ENCODE measurements at places on chromosomes 4 and X.
A peak's percentile ranks its signal among the peaks of the same experiment; 100 is the strongest.

DNA sequence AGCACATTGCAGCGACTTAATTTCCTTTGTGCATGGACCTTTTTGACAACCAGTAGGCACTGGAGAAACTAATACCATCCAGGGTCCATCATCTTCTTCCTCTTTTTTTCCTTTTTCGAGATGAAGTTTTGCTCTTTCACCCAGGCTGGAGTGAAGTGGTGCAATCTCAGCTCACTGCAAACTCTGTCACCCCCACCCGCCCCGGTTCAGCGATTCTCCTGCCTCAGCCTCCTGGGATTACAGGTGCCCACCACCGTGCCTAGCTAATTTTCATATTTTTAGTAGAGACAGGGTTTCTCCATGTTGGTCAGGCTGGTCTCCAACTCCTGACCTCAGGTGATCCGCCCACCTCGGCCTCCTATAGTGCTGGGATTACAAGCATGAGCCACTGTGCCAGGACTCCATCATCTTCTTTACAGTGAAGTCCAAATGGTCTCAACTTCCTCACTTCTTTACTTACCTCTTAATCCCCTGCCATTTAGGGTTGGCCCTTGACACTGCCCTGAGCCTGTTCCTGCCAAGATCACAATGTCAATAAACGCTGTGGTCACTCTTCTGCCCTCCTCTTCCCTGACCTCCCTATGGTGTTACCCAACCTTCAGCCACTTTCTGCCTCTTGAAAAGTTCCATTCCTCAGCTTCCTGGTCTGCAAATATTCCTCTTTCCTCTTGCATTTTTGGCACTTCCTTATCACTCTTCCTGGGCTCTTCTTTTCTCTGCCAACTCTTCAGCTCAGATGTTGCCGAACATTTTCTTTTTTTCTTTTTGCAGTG, 119.8 kb upstream of the SLC34A2 start:
- DNase-seq, result no peak

DNA sequence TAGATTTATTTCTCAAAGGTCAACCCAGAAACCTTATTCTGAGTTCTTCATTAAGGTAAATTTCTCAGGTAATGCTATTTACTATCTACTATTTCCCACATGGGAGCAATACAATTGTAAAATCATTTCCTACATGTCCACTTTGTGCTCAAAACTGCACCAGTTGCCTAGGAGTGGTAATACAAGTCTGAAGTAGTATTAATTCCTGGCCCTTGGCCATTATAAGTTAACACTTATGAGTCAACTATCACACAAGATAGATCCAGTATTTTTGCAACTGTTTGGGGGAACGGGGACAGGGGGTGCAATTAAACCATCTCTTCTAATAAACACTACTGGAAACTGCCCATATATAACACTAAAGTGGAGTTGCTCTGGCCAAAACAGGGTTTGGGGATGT, 48.9 kb downstream of the ACSL4 start:
- DNase-seq, result no peak

DNA sequence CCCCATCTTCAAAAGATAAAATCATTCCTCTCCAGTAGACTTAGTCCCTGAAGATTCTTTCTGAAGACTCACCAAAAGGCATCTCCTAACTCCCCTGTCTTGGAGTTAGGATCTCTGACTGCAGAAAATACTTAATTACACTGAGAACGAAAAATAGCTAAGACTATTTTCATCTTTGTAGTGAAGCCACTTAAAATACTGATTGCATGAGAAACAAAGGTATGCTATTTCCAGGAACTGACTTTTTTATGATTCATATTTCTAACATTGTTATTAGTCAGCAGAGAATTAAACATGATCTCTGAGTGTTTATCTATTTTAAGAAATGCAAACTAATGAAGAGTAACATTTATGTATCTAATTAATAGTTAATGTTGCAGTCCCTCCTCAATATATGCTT, 71.8 kb upstream of the NR3C2 start:
- DNase-seq, result no peak

- DNase-seq, result no peak
These were observed 26.5 kb upstream of the RBMX start for GRCh38 chrX:136906921-136907510.

DNA sequence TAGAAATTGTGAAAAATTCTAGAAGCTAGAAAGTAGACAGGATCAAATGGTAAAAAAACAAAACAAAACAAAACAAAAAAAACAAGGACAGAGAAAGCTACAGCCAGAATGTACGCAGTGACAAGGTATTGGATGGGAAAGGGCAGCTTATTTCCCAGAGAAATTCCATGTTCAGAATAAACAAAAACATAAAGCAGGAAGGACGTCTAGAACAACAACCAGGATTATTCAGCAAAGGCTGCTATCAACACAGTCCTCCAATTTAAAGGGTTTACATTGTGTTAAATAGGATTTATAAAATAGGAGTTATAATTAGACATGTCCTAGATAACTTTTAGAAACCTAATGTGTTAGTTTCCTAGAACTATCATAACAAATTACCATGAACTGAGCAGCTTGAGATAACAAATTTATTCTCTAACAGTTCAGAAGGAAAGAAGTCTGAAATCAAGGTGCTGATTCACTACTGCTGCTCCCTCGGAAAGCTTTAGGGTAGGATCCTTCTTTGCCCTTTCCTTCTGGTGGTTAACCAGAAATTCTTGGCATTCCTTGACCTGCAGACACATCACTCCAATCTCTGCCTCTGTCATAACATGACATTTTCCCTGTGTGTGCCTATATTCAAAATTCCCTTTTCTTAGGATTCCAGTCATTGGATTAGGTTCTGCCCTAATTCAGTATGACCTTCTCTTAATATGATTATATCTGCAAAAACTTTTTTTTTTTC, 175.6 kb downstream of the SNCA start:
- DNase-seq, result no peak

- DNase-seq, result no peak
These were observed 5.7 kb downstream of the MXD4 start for GRCh38 chr4:2256156-2256731.

- DNase-seq, result no peak
These were observed 12.9 kb upstream of the RAB33B start for GRCh38 chr4:139441029-139441428.

DNA sequence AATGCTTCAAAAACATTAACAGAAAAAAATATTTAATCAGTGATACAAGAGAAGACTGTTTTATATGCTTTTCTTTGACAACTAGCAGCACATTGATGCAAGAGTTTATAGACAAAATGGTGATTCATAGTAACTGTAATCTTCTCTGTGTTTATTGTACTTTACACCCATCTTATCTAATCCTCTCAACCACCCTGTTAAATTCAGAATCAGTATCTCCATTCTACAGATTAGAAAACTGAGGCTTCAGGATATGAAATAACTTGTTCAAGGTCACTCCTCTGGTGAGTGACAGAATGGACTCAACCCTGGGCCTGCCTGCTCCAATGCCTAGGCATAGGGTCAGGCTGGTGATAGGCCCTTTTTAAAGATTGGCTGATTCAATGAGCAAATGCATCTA, 26.1 kb upstream of the TMEM184C start:
- DNase-seq, result no peak

DNA sequence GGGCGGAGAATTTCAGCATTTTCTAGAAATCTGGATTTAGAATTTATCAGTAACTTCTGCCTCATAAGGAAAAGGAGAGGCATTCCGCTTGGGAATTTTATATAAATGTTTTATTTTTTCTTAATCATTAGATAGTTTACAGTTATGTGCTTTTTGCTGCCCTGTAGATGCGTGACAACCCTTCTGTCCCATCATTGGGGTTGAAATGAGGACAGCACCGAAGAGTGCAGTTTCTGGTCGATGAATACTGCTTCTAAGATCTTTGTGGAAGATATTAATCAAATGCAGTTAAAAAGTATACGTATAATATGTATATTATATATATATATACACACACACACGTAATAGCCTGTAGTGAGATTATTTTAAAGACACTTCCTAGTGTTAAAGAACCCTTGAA, 1.5 kb downstream of the RBPJ start:
- no peak for DNase-seq

GRCh38 chr4:78298618-78299017, 241.5 kb downstream of the FRAS1 start:
- no peak for DNase-seq

- no peak for DNase-seq
These were observed 568.6 kb upstream of the BOD1L1 start for GRCh38 chr4:14196131-14196530.

GRCh38 chr4:2365054-2365912, 53.2 kb downstream of the ZFYVE28 start:
- peak; percentile 12 for DNase-seq
